ENCODE measurements at places on chromosomes 11 and 22.
A peak's percentile ranks its signal among the peaks of the same experiment; 100 is the strongest.

DNA sequence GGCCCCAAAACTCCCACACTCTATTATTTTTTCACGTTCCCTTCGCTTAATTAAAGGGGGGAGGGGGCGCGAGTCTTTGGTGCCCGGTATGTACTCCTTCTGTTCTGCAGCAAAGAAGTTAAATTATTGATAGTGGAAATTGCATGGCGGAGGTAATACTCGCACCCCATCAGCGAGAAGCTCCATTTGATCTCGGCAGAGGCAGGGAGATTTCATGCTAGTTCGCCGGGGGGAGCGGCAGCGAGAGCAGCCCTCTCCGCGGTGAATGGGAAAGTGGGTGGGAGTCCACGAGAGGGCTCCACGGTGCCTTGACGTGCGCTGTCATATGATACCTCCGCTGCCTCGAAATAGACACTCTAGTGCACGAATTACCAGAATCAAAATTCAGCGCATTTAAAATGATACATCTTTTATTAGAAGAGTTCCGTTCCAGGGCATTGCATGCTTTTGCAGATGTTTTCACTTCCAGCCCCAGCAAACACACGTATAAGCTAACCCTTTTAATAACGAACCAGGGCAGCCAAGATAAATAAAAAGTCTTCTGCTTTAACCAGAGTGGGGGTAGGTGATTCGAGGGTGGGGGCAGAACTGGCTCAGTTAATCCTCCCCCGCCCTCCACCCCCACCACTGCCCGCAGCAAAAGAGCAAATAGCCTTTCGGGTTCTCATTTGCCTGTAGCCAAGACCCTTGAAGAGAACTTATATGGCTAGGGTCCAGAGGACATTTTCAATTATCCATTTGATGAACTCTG lies 1.3 kb upstream of the BDNF start:
- DNase-seq: peak; percentile 54

- no peak for DNase-seq
These were observed at the start of gene RAPSN for GRCh38 chr11:47448566-47449427. Gene RAPSN, minus strand, starts transcription at chr11:47449136. Its CDS starts 172 bp downstream, at chr11:47448964.

- DNase-seq: no peak
These were observed 78.5 kb downstream of the TENM4 start for GRCh38 chr11:79362206-79362757.

GRCh38 chr11:118572061-118572980 lies at the start of gene ARCN1:
Gene ARCN1, plus strand, starts transcription at chr11:118572409. Its CDS starts 139 bp downstream, at chr11:118572548.
- peak; percentile 89 for DNase-seq

DNA sequence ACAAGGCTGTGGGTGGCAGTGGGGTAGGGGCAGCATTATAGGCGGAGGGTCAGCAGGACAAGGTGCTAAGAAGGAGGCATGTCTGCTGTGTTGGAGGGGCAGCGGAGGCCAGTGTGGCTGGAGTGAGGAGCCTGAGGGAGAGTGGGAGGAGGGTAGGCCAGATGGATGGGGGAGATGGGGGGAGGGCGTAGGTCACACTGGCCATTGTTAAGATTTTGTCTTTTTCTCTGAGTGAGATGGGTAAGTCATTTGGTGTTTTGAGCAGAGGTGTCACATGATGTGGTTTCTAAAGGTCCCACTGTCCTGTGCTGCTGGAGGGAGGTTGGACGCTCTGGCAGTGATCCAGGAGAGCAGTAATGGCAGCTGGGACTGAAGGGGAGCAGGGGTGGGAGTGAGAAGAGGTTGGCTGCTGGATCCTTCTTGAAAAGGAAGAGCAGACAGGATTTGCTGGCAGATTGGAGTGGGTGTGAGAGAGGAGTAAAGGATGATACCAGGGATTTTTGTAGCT lies 9.8 kb downstream of the PPP6R3 start:
- DNase-seq: peak; percentile 57

DNA sequence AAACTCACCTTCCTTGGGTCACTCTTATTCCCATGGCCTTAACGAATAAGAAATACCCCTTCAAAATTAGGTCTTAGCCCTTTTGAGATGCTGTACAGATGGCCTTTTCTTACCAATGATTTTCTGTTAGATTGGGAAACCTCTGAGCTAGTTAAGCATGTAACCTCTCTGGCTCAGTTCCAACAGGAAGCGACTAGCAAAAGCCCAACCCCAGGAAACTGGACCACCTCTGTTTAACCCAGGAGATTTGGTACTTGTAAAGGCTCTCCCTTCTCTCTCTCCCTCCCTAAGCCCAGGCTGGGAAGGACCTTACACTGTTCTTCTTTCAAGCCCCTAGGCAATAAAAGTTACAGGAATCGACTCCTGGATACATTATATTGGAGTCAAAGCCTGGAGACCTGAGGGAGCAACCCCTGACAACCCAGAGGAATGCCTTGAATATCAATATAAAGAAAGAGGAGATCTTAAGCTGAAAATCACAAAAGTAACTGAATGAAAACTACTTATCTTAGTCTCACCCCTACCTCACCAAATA lies 11.7 kb downstream of the APIP start:
- DNase-seq: no peak

DNA sequence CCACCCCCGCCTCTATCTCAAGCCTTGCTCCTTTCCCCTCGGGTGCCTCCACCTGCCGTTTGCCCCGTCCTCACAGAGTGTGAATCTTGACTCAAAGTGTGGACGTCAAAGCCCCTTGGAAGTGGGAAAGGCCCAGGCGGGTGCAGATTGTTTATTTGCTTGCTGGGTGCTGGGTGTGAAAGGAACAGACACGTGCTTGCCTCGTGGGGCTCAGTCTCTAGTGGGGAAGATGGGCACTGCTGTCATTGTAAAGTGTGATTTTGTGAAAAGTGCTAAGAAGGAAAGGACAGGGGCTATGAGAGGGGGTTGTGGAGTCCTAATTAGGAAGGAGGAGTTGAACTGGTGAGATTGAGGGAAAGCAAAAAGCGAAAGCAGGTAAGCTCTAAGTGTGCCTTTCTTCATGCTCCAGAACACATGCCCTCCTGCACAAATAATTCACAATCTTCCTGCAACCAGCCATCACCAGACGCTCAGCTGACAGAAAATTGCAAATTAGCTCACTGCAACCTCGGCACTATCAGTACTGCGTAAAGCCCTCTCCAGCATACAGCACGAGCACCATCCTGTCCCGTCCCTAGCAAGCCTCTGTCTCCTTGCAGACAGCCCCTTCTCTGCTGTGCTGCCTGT lies 9.7 kb upstream of the GCAT start:
- no peak for DNase-seq

- DNase-seq: no peak
These were observed 1658.4 kb upstream of the RAG2 start for GRCh38 chr11:38256436-38256835.

DNA sequence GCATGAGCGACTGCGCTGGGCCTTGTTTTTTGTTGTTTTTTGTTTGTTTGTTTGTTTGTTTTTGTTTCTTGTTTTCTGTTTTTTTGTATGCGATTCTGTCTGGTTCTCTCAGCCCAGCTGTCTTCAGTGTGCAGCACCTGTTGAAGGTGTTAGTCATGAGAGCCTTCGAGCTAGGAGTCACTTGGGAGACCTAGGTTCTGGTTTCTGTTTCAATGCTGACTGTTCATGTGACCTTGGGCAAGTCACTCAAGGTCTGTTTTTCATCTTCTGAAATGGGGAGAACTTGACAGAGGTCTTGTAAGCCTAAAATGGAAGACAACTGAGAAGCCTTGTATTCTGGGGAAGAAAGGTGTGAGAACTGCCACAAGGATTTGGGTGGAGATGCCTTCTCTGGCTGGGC lies 1.8 kb downstream of the DCPS start:
- no peak for DNase-seq

- no peak for DNase-seq
These were observed 406.5 kb upstream of the B3GAT1 start for GRCh38 chr11:134818516-134818915.

- no peak for DNase-seq
These were observed 142.1 kb downstream of the TRPC6 start for GRCh38 chr11:101441747-101442146.

DNA sequence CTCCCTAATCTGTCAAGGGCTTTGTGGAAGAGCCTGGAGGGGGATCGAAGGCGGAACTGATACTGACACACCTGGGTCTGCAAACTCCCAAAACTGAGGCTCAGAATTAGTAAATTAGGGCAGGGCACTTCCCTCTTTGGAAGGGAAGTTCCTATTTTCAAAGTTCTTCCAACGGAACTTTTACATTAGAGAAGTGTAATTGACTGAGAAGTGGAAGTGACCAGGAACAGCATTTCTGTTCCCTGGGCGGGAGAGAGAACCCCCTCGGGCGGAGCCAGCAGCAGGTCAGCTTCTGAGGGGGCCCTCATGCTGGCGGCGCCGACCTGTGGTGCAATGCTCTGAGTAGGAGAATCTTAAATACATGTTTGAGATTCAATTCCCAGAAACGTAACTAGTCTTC lies 1.1 kb upstream of the CBL start:
- DNase-seq: peak; percentile 24

- no peak for DNase-seq
These were observed 39.4 kb downstream of the GLYATL2 start for GRCh38 chr11:58805065-58805464.

DNA sequence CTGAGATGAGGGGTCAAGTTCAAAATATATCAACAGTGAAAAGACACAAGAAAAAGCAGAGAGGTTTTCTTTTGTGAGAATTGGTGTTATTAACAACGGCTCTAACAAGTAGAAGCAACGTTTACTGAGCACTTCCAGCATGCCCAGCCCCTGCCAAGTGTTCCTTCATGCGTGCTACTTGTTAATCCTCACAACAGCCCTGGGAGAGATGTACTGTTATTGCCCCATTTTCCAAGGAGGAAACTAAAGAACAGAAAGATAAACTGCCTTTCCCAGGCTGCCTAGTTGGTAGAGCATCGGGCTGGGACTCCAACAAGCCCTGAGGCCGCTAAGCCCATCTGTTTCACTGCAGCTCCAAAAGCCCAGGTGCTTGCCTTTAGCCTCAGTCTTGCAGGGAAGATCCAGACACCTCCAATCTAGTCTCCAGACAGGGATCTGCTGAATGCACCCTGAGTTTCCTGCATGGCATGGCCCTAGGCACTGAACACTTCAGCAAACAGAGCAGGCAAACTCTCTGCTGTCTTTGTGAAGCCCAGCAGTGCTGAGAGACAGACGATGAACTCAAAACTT lies 25.5 kb downstream of the SPATA19 start:
- no peak for DNase-seq

DNA sequence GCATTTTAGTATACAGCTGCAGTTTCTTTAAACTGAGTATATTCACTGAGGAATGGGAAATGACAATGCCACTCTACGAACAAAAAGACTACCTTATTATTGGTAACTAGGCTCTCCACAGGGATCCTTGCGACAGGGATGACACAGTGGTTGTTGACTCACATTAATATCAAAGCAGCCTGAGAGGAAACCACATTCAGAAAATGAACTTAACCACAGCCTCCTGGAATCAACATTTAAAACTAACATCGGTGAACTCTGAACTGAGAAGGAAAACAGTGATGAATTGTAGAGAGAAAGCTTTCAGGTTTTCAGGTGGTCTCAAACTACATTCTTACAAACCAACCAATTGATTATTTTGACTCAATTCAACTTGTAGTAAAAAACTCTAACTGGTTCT lies 90.3 kb upstream of the MTMR2 start:
- no peak for DNase-seq

- peak; percentile 2 for DNase-seq
These were observed 919.1 kb downstream of the BRD1 start for GRCh38 chr22:48908547-48908946.

DNA sequence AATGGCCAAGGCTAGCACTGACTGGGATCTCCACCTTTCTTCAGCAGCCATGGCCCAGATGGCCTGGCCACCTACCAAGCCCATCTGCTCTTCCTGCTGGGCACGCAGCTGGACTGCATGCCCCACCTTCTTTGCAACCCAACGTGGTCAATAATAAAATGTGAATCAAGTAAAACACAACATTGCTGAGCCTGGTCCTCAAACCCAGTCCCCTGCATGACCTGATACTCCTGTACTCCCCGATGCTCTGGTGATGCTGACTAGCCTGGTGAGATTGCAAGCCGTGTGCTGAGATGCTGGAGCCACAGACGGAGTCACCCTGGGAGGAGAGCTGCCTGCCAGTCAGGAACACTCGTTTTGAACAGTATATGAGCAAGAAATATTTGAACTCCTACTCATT lies 34.0 kb downstream of the PARVG start:
- no peak for DNase-seq

GRCh38 chr11:2706321-2706720 lies 6.5 kb upstream of the KCNQ1OT1 start:
- no peak for DNase-seq

- DNase-seq: no peak
These were observed 34.5 kb upstream of the PARVG start for GRCh38 chr22:44146088-44146861.

- no peak for DNase-seq
These were observed 4.9 kb upstream of the TTLL12 start for GRCh38 chr22:43191831-43192230.

- DNase-seq: no peak
These were observed 163.1 kb downstream of the PKNOX2 start for GRCh38 chr11:125327518-125328224.

GRCh38 chr11:61053191-61053590 lies 49.1 kb upstream of the CD5 start:
- DNase-seq: no peak

- DNase-seq: no peak
These were observed 7.8 kb upstream of the FAT3 start for GRCh38 chr11:92216789-92217188.

- DNase-seq: no peak
These were observed 121.8 kb downstream of the MICAL2 start for GRCh38 chr11:12232160-12232559.

DNA sequence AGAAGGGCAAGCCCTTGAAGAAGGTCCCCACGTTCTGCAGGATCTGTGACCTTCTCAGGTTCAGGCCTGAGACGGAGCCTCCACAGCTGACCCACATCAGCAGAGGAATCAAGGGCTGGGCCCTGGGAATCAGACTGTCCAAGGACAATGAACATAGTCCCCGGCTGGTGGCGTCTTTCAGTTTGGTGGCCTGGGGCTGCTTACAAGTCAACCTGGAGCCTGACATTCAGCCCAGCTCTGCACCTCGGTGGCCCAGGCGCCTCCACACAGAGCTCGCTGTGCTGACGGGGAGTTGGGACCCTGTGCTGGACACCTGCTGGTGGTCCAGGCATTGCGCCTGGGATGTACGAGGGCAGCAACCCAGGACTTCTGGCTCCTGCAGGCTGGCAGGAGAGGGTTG lies 523.5 kb downstream of the TBC1D22A start:
- DNase-seq: no peak

- peak; percentile 6 for DNase-seq
These were observed 134.3 kb downstream of the BUD13 start for GRCh38 chr11:116638463-116638862.

GRCh38 chr11:112997857-112998466 lies 36.7 kb downstream of the NCAM1 start:
- DNase-seq: no peak

DNA sequence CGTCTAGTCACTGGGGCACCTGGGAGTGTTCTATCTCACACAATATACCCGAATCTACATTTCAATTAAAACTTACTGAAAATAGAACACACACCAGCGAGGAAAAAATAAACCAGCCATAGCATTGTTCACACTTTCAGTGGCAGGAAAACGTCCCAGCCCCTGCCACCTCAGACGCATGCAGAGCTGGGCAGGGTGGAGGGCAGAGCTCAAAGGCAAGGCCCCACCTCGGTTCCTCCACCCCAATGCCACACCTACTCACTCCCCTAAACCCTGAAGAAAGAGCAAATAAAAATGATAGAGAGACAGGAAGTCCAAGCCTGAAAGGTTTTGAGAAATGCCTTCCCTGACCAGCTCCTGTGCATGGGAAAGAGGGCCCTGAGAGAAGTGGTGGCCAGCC lies 14.8 kb downstream of the B3GNT6 start:
- DNase-seq: no peak

- no peak for DNase-seq
These were observed 144.5 kb downstream of the DBX1 start for GRCh38 chr11:20015529-20016427.
